ENCODE measurements at places on chromosomes 12 and 14.

GRCh38 chr14:102667703-102668102 lies 75.3 kb downstream of the RCOR1 start:
- DNase-seq = no peak

DNA sequence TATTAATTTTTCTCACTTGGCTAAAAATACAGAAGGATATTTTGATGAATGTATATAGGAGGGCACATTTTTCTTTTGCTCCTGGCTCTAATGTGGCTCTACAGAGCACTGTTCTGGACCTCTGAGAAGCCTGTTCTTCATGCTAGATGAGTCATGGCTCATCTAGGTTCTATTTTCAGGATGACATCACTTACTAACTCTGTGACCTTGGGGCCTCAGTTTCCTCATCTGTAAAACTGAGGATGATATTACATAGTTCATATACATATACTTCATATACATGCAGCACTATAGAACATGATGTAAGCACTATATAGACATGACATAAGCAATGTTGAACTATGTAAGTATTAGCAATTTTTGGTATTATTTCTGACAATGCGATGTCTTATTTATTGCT lies 35.8 kb downstream of the SOCS2 start:
- DNase-seq = no peak

DNA sequence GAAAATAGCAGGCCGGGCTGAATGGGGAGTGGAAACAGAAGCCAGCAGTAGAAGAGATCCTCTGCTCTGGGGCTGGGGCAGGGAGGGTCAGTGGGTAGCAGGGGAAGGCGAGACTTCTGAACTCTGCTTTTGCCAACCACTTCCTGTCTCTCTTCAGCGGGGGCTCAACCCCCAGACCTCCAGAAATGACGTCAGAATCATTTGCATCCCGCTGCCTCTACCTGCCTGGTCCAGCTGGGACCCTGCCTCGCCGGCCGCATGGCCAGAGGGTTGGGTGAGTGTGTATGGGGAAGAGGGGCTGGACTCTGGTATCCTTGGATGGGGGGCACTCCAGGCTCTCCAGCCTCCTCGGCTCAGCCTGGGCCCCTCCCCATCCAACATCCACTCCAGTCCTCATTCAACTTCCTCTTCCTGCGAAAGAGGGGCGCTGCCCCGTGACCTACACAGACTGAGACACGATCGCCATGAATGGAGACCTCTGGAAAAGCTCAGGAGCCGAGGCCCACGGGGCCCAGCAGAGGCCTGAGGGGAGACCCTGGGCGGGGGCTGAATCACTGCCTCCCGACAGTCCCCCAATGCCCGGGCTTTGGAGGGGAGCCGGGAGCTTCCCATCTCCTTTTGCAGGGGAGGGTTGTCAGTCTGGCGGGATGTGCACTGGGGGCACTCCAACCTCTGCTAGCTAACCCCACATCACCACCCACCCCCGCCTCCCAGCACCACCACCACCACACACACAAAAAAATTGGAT lies 458 bp upstream of the HOXC4 start:
- no peak for DNase-seq

- no peak for DNase-seq
Measured at GRCh38 chr14:54715811-54716210, 148.9 kb downstream of the SAMD4A start.

DNA sequence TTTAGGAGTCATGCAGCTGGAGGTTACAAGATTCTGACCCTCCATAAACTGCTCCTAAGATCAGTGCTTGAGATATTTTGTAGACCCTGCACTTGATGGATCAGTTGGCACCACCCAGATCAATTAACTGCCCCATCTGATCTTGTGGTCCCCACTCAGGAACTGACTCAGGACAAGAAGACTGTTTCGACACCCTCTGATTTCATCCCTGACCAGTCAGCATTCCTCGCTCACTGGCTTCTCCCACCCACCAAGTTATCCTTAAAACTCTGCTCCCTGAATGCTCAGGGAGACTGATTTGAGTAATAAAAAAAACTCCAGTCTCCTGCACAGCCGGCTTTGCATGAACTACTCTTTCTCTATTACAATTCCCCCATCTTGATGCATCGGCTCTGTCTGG lies 360.2 kb downstream of the GALC start:
- no peak for DNase-seq

DNA sequence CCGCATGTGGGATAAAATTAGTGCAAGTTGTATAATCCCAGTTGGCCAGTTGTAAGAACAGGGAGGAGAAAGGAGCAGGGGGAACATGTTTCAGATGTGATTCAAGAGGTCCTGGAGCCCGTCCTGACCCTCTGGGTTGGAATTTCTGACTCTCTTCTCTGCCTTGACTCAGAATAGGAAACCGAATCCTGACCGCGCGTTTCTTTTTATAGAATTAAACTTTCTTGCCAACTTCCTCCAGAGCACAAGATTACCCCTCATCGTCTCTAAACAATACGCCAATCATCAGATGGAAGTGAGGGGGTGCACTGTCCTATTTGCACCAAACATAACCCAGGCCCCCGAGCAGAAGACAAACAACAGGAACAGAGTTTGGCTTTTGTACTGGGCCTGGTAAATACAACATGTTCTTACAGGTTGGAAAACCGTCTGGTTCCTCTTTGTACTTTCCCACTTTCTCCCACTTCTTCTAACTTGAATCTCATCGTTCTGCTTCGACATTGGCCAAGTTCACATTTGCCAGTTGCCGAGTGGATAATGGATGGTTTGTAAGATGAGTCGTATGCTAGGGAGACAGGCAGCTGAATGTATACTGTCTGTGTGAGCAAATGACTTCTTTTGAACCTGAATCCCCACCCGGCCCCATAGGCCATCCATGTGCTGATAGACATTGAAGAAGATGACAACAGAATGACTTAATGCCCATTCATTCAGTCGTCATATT lies 42.6 kb upstream of the MED13L start:
- no peak for DNase-seq

Data from activated naive CD4-positive, alpha-beta T cell (primary cell).